ENCODE measurements at places on chromosomes 7 and 10.

DNA sequence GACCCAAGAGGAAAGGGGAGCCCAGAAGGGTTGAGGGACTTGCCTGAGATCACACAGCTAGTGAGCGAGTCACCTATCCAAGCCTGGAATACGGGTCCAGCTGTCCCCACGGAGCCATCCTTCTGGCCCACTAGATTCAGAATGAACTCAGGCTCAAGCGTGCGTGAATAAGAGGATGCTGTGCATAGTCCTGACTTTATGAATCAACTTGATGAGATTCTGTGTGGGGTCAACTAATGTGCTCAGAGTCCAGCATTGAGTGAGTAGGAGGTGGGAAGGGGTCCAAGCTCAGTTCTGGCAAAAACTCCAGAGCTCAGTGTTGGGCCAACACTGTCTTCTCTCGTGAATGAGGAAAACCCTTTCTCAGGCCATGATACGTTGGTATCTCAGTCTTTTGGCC is 41.4 kb downstream of the CAMK1D start:
- no peak for DNase-seq

GRCh38 chr7:93176992-93177580 is 28.9 kb upstream of the SAMD9L start:
- no peak for DNase-seq

- no peak for DNase-seq
Observed at GRCh38 chr10:74078037-74078436, 72.6 kb downstream of the AP3M1 start.

DNA sequence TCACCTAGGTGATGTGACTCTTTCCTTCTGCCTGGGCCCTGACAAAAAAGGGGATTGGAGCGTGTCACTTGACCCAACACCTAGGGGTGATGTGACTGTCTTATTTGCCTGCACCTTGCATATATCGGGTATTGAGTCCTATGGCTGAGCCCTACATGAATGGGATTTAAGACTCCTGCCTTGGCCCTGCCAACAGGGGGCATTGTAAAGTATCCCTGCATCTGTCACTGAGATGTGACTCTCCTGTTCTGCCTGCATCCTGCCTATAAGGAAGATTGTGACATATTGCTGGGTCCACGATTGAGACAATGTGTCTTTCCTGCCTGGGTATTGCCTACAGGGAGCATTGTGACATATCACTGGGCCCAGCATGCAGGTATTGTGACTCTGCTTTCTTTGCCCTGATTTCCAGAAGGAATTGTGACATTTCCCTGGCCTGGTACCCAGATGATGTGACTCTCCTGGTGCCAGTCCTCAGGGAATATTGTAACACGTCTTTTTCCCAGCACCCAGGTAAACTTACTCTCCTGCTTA is 14.2 kb upstream of the ZNF107 start:
- no peak for DNase-seq

DNA sequence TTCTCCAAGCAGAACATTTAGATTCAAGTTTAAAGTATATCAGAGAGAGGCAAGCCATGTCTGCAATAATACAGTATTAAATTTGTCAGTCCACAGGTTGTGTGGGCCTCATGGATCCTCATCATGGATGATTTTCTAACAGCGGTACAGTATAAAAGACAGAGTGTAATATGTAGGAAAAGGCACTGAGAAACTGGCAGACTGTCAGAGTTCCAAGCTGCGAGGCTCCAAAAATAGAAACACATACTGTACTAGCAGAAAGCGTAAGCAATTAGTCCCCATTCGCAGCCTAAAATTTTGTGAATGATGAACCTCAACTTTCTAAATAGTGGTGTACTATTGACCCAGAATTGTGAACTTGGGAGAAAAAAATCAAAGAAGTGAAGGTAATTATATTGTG is 933.3 kb downstream of the XPNPEP1 start:
- no peak for DNase-seq

GRCh38 chr10:110523736-110524135 is 26.0 kb downstream of the DUSP5 start:
- DNase-seq: no peak

Measured in osteocyte (in vitro differentiated cells).